ENCODE measurements at places on chromosomes 2 and 18.
A peak's percentile ranks its signal among the peaks of the same experiment; 100 is the strongest.

- no peak for DNase-seq
Measured at GRCh38 chr18:48997681-48997984, 46.9 kb upstream of the SMAD7 start.

- no peak for DNase-seq
Measured at GRCh38 chr2:173132531-173132930, 56.9 kb downstream of the MAP3K20 start.

GRCh38 chr2:28390241-28390745 lies 2.4 kb upstream of the FOSL2 start:
- peak; percentile 47 for DNase-seq

GRCh38 chr2:13676269-13676668 lies 956.2 kb upstream of the LRATD1 start:
- DNase-seq, result no peak

DNA sequence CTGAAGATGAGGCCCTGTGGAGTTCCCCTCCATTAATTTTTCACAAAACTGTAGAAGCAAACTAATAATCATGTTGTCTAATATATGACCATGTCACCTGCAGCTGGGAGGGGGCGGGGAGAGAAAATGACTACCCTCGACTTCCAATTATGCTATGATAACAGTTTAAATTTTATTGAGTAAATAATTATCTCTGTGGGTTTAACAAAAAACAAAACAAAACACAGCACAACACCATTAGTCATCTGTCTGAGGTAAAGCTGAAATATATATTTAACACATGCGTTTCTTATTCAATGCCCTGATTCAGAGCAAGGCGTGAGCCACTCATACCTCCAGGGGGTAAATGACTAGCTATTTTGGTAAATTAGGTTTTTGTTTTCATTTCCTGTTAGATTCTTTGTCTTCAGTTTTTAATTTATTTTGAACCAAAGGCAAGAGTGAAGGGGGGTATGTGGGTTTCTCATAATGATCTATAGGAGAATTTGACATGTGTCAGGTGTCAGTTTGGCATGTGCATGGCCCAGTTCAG lies 77.4 kb upstream of the ZCCHC2 start:
- no peak for DNase-seq

GRCh38 chr18:55106906-55107305 lies 147.6 kb upstream of the CCDC68 start:
- no peak for DNase-seq

- DNase-seq, result no peak
Measured at GRCh38 chr2:12161085-12161484, 414.7 kb downstream of the LPIN1 start.

DNA sequence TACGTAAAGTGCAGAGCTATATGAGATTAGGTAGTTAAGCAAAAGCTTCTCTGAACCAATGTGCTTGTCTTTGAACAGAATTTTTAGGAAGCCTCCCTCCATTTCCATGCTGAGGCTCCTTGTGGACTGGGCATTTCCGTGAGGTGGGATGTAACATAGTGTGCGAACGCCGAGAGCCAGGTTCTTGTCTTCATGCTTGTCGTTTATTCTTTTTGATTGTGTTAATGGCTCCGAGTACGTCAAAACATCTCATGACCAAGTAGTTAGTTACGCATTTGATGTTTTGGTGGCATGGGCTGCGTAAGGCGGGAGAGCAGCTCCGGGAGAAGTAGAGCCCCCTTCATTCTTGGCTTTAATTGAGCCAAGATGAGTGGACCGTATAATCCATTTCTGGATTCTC lies 32.9 kb downstream of the DGKD start:
- no peak for DNase-seq

DNA sequence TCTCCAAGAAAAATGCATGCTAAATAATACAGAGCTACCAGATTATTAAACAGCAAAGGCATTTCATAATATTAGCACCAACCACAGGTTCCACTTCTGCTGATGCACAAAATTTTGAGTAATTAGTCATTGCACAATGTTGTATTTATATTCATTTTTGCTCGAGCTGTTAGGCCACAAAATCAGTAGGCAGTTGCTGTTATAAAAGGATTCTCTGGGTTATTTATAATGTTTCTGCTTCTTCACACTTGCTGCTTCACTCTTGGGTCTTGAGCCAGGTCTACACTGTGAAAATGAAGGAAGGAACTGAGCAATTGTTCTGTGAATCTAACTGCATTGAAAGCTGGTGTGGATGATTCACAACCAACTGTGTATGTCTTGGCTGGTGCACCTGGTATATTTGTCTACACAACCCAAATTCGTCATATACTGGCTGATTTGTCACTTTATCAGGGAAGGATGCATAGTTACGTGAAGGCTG lies 38.3 kb downstream of the MRPL33 start:
- no peak for DNase-seq

DNA sequence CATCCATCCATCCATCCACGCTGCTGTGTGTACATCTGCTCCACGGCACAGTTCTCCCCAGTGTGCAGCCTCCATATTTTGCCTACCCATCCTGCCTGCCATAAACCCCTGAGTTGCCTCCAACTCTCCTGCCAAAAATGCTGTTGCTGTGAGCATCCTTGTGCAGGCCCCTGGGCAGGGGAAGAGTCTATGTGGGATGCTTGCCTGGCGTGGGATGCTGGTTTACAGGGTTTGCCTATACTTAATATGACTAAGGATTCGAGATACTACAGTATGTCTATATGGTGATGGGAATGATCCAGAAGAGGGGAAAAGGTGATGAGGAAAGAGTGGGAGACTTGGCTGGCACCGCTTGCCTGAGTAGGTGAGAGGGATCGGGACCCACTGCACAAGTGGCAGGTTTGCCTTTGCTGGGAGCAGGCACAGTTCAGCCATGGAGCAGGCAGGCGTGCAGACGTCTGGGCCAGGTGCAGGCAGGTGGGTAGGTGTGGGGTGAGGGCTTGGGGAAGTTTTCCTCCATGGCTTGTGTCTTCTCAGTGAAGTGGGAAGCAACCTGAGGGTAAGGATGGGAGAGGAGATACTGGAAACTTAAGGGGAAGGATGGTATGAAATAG lies 30.2 kb upstream of the FAHD2A start:
- DNase-seq, result no peak

- DNase-seq, result no peak
Measured at GRCh38 chr2:73494031-73494430, 108.4 kb downstream of the ALMS1 start.

- no peak for DNase-seq
Measured at GRCh38 chr18:34590503-34590902, 119.6 kb upstream of the DTNA start.

DNA sequence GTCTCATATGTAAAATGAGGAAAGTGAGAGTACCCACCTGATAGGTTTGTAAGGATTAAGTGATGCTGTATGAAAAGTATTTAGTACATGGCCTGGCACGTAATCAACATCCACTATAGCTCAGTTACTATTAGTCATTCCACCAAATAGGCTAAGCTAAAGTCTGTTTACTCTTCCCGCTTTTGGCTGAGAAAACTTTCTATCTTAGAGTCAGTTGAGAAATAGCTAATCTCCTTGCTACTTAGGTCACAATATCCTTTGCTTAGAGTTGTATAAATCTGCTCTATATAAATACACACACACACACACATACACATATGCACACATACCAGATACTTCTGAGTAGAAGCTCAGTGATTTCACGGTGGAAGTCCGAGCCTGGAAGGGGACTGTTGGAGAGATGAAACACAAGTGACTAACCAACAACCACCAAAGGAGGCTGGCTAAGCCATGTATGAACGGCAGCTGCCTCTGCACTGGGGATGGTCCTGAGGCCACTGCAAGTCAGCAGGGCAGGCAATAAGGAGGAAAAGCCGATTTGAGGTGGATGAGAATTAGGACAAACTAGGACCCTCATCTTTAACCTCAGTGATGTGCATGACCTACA lies 104.6 kb upstream of the EPHA4 start:
- DNase-seq, result no peak

DNA sequence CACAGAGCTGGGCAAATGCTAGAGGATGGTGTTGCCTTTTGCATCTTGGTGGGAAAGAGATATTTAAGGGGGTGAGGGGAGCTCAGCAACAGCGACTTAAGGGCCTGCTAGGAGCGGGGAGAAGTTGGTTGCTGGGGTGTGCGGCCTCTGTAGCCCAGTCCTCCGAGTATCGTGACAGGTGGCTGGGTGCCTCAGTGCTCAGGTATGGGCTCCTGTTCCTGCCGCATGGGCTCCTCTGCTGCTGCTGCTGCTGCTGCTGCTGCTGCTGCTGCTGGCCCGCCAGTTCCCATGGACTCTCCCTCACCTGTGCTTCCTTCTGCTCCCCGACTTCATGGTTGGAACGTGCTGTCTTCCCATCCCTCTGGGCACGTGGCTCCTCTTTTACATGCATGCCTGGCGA lies 22.0 kb downstream of the AGAP1 start:
- DNase-seq, result no peak

DNA sequence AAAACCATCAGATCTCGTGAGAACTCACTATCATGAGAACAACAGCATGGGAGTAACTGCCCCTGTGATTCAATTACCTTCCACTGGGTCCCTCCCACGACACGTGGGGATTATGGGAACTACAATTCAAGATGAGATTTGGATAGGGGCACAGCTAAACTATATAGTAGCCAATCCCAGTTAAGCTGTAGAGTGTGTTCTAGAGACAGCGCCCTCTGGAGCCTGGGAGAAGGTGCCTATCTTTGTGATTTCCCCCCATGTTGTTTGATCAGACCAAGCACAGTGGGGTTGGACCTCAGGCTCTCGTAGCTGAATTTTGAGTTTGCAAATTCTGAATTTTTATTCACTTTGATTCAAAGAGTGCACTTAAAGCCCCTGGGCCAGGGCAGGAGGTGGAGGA lies 108.2 kb upstream of the TWIST2 start:
- no peak for DNase-seq

- DNase-seq, result no peak
Measured at GRCh38 chr2:45352506-45352905, 258.6 kb downstream of the SRBD1 start.

- no peak for DNase-seq
Measured at GRCh38 chr2:62934517-62934916, 116.1 kb upstream of the OTX1 start.

- DNase-seq, result no peak
Measured at GRCh38 chr2:223113161-223113560, 61.2 kb downstream of the KCNE4 start.

DNA sequence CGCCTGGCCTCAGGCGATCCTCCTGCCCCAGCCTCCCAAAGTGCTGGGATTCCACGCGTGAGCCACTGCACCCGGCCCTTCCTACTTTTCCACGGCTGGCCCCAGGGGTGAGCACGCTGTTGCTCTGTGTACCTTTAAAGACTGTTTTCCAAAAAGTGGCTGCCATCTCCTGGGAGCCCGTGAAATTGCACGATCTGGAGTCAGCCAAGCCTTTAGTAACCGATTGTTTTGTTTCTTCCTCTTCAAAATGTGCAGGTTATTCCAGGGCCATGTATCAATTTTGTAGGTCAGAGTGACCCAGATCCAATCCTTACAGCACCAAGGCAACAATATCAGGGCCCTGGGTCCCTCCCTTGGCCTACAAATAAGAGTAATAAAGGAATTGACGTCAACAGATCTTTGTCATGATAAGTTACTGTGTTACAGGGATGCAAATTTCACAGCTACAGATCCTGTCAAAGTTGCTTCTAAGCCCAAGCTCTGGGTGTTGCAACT lies 135.6 kb upstream of the ZNF236 start:
- DNase-seq, result no peak

GRCh38 chr2:154133823-154134222 lies 262.1 kb downstream of the GALNT13 start:
- no peak for DNase-seq

DNA sequence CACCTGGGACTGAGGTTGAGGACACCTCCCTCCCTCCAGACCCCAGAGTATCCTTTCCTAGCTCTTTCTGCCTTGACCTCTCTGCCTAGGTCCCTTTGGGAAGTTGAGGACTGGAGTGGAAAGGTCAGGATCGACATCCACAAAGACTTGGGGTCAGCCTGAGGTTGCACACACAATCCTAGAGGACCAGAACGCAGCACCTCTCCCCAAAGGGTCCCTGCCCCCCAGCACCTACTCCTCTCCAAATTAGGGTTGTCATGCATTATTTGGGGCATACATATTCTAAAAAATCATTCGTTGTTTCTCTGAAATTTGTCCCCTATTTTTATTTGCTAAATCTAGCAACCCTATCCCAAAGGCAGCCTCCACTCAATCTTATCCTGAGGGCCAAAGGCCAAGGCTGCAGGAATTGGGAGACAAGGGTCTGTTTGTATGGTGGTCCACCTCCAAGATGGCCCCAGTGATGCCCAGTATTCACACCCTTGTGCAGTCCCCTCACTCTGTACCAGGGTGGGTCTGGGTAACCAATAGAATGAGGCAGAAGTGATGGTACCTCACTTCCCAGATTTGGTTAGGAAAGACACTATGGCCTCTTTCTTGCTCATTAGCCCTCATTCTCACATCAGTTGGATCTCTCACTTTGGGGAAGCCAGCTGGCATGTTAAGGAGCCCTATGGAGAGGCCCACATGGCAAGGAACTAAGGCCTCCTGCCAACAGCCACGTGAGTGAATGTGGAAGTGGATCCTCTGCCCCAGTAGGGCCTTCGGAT lies 3.5 kb upstream of the CHRNG start:
- DNase-seq, result no peak

DNA sequence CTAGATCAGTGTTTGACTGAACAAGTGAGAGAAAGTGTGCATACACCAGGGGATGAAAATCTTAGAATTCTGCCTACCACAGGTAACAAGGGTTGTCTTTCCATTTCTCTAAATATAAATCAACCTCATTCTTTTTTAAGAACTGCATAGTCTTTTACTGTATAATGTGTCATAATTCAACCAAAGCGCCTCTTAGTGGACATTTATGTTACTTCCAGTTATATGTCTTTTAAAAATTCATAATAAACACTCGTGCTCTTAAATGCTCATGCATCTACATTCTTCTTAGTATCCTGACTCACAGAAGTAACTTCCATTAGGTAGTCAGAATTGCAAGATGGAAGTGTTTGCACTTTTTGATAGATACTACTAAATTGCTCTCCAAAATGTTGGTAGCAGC lies 76.2 kb downstream of the CHRNA1 start:
- no peak for DNase-seq

DNA sequence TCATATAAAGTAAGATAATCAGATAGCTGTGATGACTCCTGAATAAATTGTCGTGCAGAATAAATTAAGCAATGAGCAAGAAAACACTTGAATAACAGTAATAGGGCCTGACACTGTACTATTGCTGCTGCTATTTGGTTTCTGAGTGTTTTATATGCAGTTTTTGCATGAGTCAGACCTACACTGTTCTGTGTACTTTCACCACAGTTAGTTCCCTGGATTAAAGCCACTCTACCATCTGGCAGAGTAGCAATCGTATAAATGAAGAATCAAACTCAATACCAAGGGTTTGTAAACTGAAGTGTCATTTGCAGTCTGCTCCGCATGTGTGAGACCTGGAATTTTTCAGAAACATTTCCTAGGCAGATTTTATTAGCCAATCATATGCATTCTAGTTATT lies 398.6 kb upstream of the CDH7 start:
- no peak for DNase-seq

GRCh38 chr2:159960414-159960813 lies 102.0 kb downstream of the PLA2R1 start:
- DNase-seq, result no peak

GRCh38 chr2:5868931-5869330 lies 176.7 kb downstream of the SOX11 start:
- DNase-seq, result no peak
